ENCODE measurements at places on chromosomes 12 and 14.

DNA sequence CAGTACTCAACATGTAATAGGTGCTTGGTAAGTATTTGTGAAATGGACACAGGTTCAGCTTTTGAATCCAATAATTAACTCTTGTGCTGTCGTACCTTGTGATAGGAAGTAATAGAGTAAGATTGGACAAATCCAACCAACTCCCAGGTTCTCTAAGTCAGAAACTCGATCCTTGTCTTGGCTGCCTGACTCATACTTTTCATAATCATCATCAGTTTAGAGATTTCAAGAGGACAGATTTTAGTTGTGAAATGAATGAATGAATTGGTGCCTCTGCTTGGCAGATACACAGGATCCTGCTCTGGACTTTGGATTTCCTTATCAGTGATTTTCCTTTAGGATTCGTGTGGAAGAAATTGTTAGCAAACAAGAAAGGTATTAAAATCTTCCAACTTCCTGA lies 1145.2 kb downstream of the AACS start:
- no peak for DNase-seq

GRCh38 chr12:5155866-5156265 lies 112.2 kb downstream of the KCNA5 start:
- no peak for DNase-seq

GRCh38 chr14:75340921-75341320 lies 62.3 kb downstream of the FOS start:
- DNase-seq, result no peak

DNA sequence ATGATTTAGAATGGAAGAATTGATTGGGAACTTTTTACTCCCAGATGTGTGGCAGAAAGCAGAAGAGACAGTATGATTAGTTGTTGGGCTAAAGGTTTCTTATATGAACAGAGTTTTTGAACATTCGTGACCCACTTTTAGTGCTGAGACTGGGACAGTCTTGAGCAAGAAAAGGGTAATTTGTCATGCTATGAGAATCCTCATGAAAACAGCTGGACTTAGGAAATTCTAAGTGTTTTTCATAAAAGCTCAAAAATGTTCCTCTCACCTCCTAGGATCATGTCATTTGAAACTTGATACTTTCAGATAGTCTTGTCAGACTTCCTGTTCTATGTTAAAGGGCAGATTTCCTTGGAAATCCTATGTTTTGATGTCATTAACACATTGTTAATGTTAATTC lies 86.1 kb downstream of the MGAT4C start:
- no peak for DNase-seq

DNA sequence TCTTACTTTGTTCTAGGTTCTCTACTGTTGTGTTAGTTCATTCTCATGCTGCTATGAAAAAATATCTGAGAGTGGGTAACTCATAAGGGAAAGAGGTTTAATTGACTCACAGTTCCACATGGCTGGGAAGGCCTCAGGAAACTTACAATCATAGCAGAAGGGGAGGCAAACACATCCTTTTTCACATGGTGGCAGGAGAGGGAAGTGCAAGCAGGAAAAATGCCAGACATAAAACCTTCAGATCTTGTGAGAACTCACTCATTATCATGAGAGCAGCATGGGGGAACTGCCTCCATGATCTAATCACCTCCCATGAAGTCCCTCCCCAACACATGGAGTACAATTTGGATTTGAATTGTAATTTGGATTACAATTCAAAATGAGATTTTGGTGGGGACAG lies 69.6 kb downstream of the MGST1 start:
- no peak for DNase-seq

DNA sequence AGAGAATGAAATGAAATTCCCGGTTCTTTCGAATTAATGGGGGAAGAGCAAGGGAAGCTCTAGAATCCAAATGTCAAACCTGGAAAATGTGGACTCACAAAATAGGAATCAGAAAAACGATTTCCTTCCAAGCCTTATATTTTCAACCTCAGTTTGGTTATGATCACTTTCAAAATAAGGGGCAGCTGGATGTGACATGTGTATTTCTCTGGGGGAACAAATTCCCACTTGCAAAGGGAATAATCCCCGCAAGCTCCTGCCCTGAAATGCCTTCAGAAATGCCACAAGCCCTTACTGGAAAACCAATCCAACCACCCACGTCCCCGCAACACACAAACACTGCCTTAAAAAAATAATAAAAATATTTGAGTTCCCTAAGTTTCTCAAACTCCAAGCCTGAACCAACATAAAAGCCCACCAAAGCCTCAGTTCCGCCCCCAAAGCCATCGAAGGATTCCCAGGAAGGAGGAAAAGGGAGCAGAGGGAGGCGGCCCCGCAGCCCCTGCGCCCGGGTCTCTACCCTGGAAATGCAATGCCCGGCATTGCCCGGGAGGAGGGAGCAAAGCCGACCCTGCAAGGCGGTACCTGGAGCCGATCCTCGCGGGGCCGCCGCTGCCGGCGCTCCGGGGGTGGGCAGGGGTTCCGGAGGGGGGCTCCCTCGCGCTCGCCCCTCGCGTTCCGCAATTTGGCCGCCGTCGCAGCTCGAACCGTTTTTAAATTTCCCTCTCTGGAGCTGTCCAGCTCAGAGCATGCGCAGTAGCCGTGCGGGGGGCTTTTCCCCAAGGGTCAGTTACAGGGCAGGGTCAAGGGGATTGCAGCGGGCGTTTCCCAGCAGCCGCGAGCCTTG lies at the start of gene FOXN4:
Gene FOXN4, minus strand, starts transcription at position 751 of the 847 bp plus-strand sequence. CDS start 963 bp downstream, outside the sequence.
- no peak for DNase-seq

DNA sequence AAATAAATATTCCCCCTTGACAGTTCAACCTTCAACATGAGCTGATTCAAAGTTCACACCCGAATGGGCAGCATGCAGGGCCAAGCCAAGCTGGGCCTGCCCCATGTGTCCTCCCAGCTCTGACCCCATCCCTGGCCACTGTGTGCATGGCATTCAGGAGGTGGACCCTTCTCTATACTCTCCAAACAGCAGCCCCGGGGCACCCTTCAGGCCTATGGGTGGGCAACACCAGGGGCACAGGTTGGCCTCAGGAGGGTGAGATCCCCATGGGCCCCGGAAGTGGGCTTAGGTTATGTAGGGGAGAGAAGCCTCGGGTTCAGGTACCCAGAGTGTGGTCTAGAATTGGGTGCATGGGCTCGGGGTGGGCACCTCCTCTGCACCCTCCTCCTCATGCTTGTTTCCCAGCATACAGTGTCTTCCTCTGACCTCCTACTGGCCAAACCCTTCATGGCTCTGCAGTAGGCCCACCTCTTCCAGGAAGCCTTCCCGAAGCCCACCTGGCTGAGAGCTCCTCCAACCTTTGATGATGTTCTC lies 31.5 kb upstream of the BCL7A start:
- no peak for DNase-seq

DNA sequence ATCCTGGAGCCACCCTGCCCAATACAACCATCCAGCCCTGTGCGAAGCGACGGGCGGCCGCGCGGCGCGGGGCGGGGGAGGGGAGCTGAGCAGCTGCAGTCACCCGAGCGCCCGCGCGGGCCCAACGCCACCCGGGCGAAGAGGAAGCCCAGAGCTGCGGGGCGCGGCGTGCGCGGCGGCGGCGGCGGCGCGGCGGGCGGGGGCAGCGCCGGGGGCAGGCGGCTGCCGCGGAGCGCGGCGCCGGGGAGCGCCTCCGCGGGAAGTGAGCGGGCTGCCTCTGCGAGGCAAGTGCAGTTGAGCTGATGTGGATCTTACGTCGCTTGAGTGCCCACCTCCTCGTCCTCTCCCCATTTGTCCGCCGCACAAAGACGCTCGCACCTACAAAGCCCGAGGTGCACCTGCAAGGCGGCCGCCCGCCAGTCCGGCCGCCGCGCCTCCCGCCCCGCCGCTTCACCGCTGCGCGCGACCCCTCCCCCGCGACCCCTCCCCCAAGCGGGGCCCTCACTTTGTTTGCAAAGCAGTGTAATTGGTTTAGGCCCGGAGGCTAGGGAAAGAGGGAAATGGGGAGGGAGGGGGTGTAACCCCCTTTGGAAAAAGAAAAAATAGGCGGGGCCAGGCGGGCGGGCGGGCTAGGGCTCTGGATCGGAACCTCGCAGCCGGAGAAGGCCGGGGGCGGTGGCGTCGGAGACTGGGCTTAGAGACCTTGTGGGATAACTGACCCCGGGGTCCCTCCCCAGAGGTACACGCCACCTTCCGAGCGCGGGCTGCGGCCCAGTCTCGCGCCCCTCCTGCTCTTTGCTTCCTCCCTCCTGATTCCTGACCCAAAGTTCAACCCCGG lies at the start of the genes FOXA1 and TTC6:
Gene FOXA1, minus strand, starts transcription at position 279 of the 838 bp plus-strand sequence. Its CDS starts 277 bp downstream, at position 2.
Gene TTC6, plus strand, starts transcription at position 659 of the 838 bp plus-strand sequence. CDS start 26,436 bp downstream, outside the sequence.
- DNase-seq, result no peak

GRCh38 chr12:118046430-118046829 lies 14.5 kb downstream of the WSB2 start:
- DNase-seq, result no peak

DNA sequence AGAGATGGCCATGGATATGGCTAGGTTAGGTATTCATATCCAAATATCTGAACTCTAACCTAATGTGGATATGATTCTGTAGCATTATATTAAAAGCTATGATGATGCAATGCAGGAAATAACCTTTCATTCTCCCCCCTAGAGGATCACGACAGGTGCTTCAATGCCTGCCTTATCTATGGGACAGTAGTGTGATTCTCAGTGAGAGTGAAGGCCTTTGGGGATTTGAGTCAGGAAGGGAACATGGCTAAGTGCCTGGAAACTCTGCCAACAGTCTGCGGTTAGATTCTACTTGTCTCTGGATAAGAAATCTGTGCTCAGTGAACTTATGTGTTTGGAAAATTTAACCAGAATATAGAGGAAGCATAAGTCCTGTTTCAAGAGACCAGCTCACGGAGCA lies 81.8 kb downstream of the SLC38A1 start:
- no peak for DNase-seq

GRCh38 chr14:68584786-68585185 lies 208.1 kb downstream of the ZFP36L1 start:
- DNase-seq, result no peak

GRCh38 chr14:90626550-90626949 lies 189.7 kb downstream of the TTC7B start:
- DNase-seq, result no peak

GRCh38 chr12:69000540-69001243 lies 67.7 kb upstream of the CPM start:
- DNase-seq, result no peak

GRCh38 chr14:23119363-23120327 lies 590 bp upstream of the CEBPE start:
- DNase-seq, result no peak

- peak; percentile 48 for DNase-seq
Measured at GRCh38 chr14:93035917-93036651, 79.6 kb downstream of the ITPK1 start.

DNA sequence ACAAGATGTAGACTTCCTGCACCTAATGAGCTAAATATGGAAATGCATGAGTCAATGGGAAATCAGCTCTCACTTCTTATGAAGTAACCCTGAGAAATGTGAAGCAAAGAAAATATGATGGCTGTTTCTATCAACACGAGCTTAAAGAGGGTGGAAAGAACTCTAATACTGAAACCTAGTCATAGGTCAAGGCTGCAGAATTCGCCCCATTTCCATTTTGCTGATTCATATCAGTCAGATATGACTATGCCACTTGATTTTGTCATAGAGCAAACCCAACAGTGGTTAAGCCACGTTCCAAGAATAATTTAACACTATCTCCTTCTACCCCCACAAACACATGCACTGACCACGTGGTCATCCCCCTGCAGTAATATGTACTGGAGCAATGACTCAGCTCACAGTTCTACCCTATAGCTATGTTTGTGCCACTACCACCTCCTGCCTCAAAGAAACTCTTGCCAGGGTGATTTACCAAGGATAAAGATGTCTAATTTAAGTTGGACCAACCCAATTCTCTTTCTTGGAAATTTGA lies 157.5 kb downstream of the TMTC3 start:
- DNase-seq, result peak; percentile 44

GRCh38 chr14:94050231-94050880 lies 24.2 kb downstream of the OTUB2 start:
- DNase-seq, result no peak

- DNase-seq, result no peak
Measured at GRCh38 chr14:58574623-58575022, 63.1 kb upstream of the DACT1 start.

DNA sequence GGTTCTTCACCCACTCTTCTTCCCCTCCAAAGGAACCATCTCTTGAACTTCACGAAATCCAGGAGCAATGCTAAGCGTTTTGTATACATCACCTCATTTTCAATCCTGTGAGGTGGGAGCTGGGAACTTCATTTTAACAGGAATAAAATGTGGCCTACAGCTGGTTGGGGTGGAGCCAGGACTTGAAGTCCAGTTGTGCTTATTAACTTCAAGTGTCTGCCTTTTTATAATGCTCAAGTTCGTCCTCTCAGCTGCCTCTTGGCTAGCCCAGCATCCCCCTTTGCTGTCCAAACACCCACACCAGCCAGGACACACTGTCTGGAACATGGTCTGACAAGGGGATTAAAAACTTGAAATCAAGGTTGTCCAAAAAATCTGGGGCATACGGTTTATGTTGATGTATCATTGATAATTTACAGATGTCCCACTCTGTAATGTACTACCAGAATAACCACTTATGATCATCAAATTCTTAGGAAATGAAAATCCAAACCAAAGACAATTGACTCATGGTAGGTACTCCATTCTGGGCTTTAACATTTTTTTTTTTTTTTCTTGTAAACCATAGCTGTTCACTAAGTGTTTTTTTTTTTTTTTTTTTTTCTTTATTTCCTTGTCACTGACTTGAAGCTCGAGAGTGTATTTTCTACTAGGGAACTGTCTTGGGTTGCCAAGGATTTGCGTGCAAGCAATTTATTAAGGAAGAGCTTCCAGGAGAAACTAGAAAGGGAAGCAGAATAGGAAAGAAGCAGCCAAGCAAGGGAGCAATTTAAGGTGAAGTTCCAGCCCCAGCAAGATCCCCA lies 252.3 kb downstream of the EFCAB11 start:
- DNase-seq, result no peak

DNA sequence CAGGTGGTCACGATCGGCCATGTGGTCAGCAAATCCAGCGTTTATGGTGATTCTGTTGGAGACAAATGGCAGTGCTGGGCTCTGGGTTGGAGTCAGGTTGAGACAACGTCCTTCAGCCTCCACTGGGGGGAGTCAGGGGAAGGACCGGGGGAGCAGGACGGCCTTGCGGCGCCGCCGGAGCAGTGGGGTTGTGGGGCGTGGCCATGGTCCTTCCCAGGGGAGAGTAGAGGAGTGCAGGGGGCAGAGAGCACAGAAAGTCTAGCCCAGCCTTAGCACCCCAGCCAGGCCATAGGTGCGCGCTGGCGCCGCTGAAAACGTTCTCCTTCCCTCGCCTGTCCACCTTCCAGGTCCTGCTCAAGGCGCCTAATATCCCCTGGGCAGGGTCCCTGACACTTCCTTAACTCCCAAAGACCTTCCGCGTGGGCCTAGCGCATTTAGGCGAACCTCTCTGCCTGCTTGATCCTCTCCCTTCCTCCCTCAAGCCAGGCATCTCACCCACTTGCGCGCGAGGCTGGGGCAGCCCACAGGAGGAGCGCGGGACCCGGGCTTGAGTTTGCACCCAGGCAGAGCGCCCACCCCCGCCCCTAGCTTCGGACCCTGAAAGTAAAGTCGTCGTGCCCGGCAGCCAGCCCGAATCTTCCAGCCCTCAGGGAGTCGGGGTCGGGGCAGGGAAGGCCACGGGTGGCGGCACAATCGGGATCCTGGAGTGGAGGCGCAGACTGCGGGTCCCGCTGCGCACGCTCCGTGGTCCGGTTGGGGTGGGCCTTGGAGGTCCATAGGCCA lies 3.1 kb upstream of the KIF26A start:
- peak; percentile 68 for DNase-seq

- DNase-seq, result no peak
Measured at GRCh38 chr12:132108211-132108832, 35.8 kb downstream of the DDX51 start.
